Pancreas (tissue), 10 donors: ENCODE measurements at places on chromosomes 7 and 10. TPM values are rescaled to one million over a fixed set of nuclear protein-coding genes. Genes with fewer than 3 reads are reported as not detected.
A peak's percentile ranks its signal among the peaks of the same experiment; 100 is the strongest.

DNA sequence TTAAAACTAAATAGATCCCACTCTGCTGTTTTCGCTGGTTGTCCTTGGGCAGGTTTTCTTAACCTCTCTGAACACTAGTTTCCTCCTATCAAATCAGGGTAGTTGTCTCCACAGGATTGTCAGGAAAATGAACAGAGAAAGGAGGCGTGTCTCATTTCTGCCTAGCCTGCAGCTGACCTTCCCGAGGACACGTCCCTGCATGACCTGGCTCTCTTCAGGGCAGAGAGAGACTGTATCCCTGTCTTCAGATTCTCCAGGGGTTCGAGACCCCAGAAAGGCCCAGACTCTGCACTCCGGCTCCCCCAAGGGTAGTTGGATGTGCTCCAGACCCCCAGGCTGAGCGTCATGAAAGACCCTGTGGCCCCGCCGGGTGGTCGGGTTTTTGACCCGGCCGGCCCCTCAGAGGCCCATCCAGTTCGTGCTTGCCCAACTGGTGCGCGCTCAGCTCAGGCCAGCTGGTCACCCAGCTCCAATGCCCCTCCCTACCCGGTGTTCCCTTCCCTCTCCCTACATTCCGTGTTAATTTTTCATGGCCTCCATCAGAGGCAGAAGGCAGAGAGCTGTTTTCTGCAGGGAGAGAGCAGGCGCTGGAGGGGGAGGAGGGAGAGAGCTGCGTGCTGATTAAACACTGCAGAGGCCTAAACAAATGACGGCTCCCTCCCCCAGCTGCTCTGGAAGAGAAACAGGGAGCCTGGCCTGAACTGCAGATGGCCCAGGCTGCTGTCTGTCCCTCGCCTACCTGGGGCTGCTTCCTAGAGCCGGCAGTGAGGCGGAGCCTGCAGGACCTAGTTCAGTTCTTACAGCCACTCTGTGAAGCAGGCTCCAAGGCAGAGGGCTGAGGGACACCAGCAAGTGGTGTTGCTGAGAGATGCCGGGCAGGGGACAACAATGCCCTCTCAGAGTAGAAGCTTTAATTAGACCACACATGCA lies 86.2 kb upstream of the PPIF start:
- DNase-seq: peak; percentile 44

DNA sequence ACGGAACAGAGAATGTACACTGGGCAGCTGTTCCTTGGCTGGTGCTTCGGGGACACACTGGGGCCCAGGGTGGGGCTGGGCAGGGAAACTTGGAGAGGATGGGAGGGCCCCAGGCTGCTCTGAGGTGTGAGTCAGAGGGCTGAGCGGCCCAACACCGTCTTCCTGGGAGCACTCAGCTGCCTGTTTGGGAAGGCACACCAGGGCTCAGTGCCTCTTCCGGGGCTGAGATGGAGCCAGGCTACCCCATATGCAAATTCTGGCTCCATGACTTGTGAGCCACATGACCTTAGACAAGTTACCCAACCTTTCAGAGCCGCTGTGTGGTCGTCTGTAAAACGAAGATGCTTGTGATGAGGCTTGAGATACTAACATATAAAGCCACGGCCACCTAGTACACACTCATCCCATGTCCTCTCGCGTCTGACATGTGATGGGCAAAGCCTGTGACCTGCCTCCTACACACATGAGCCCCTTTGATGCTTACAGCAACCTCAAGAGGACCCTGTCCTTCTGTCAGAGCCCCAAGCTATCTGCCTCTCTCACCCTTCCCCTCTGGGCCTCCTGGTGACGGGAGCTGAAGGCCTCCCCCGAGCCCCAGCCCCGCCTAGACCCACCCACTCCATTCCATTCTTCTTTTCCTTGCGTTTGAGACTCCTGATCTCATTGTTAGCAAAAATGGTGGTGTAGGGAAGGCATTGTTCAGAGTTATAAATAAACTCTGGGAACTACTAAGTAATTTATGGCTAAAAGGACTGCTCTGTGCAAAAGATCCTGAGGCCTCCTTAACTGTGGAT lies 26.1 kb downstream of the KLRG2 start:
- DNase-seq: no peak

GRCh38 chr7:154638286-154638685 lies 364.6 kb downstream of the PAXIP1 start:
- no peak for DNase-seq

NUDT1 gene
- total RNA-seq: 5.2 TPM

DNA sequence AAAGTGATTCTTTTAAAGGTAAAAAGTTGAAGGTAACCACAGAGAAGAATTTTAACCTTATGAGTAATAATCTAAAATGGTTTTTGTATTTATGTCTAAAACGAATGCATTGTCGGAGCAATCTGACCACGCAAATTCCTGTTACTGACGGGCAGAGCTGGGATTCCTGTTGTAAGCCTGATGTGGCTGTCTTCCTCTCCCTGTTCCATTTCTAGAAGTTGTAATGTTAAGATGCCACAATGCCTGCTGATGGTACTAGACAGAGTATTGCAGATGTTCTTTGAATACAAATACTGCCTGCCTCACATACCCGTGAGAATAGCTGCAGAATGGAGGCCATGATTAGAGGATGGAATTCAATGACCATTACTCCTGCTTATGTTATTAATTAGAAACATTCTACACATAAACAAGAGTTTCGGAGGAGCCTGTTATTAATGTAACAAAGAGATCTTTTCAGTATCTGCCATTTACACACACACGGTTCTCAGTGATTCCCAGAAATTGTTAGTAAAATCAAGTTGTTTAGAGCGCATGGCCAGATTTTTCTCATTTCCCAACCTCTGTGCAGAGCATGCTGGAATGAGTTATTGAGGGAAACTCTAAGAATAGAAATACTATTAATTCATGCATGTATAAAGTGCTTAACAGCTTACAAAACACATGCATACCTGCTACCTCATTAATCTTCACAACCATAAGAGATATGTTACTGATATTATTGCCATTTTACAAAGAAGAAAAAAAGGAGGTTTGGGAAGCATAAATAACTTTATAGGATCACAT lies 196.8 kb downstream of the PTN start:
- DNase-seq: no peak

DNA sequence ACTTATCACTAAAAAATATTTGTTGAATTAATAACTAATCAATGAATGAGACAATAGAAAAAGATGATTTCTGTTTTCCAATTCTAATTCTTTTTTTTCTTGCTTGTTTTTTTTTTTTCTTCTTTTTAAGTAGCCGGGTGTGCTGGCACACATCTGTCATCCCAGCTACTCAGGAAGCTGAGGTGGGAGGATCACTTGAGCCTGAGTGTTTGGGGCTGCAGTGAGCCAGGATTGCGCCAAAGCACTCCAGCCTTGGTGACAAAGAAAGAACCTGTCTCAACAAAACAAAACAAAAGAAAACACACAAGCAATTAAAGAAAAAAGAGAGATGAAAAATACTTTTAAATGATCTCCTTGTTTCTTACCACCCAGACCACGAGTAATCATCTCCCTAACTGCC lies 1109.3 kb downstream of the REEP3 start:
- DNase-seq: no peak

- no peak for DNase-seq
Measured at GRCh38 chr7:149741629-149742028, 31.8 kb downstream of the ZNF467 start.

- DNase-seq: no peak
Measured at GRCh38 chr7:105346593-105347322, 42.0 kb downstream of the SRPK2 start.

C10orf95 gene
- 0.40 TPM for total RNA-seq

DNA sequence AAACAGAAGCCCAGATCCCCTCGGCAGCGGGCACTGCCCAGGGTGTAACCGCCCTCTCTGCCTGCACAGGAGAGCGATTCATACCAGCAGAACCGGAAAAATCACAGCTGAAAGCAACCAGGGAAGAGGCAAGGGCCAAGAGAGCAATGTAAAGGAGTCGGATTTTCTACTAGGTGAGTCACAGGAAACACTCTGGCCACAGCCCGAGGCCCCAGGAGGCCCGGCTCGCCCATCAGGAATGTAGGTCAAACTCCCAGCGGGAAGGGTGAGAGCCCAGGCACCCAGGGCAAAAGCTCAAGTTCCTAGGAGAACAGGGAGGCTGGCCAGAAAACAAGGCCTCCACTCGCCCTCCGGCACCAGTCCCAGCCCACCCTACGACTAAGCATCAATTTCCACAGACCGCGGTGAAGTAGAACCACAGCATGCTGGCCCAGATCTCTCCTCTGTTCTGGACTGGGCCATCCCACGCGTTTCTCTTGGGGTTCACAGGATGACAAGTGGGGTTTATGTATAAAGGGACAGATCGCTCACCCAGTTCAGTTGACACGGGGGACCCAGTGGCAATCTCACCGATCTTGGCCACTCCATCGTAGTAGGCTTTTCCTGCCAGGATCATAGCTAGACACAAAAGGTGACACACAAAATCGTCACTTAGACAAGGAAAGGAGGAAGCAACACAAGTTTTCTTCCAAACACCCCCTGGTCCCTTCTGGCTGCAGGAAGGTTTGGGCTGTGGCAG lies 46.2 kb downstream of the BAIAP2L1 start:
- no peak for DNase-seq

DNA sequence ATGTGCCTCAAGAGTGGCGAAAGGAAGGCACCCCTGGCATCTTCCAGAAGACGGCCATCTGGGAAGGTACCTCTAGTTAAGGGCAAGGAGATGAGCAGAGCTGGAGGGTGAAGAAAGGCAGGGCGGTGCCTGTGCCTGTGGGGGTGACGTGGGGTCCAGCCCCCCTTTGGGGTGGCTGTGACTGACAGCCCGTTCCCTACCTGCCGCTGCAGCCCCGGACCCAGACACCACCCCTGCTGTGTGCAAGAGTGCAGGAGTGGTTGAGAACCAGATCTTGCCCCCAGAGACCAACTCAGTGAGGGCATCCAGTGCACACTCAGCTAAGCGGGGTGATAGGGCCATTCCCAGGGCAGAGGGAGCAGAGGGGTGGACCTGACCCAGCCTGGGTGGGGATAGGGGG lies 4.3 kb upstream of the MUC17 start:
- no peak for DNase-seq

MSS51 gene
- 0.28 TPM for total RNA-seq

OPALIN gene
- total RNA-seq: not detected

GRCh38 chr7:26284995-26285632 lies 6.5 kb upstream of the SNX10 start:
- DNase-seq: no peak

GRCh38 chr10:104807581-104808310 lies 166.7 kb downstream of the SORCS3 start:
- no peak for DNase-seq

SPDYE8 gene
- not detected for total RNA-seq

- DNase-seq: peak; percentile 51
Measured at GRCh38 chr10:44386546-44387052, 1.7 kb upstream of the CXCL12 start.

DNA sequence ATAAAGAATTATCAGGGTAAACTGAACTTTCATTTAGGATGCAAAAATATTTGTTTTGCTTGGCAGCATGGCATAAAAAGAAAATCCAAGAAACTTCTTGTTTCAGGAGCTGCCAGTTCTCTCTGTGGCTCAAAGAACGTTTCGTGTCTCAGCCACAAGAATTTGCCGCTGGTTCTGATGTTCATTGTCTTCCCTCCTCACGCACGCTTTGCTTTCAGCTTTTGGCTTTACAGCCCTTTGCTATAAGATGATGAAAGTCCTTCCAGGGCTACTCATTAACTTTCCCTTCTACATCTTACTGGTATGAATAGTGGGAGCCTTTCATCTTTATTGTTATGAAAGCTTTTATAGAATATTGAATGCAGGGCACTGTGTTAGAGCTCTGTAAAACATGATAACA lies 124.7 kb downstream of the BICC1 start:
- no peak for DNase-seq

DNA sequence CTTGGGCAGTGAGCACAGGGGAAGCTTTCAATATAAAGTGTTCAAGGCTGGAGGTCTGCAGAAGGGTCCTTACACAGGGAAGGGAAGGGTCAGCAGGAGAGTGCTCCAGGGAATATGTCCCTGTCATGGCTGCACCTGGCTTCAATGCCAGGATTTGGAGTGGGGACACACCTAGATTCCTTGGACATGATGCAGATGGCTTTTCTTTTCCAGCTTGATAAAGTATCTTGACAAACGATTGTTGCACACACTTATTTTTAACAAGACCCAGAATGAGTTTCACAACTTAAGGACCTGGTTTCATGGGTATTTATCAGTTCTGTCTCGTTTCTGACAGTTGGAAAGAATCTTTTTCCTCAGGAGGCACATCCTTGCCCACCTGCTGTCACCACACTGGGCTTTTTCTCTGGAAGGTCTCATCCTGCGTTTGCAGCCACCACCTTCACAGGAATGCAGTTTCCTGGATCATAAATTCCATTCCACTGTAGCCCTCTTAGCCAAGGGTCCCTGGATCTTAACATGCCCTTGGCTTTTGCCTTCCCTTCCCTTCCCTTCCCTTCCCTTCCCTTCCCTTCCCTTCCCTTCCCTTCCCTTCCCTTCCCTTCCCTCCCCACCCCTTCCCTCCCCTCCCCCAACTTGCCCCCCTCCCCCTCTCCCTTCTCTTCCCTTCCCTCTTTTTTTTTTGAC lies 21.7 kb downstream of the SRRM3 start:
- no peak for DNase-seq

CUBN gene
- 0.47 TPM for total RNA-seq

GRCh38 chr7:92837000-92837749 lies 802 bp upstream of the CDK6 start:
- no peak for DNase-seq

TSPAN14 gene
- 28.5 TPM for total RNA-seq

DNA sequence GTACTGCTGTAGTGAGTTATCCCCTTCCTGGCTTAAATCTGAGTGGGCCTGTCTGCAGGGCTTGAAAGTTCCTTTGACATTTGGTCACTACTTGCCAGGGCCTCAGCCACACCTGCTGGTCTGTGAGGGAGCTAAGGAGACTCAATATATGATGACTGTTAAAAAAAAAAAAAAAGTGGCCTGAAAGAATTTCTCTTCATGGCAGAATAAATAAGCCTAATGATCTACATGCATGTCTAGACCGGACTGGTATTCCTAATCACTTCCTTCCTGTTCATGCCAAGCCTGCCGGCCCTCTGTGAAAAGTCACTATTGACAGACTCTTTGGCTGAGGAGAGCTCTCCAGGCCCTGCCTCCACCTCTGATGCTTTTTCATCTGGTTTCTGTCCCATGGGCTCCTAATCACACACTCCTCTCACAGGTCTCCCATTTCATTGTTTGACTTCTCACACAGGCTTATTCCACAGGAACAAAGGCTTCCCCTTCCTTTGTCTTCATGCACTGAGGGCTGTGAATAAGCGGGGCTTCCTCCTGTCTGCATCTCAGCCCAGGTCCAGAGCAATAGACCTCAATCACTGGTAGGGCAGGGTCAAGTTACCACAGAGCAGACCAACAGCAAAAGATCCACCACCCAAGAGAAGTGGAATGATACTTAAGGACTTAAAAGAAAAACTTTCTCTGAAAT lies 99.1 kb upstream of the SEC61G start:
- no peak for DNase-seq

GRCh38 chr7:134941185-134941900 lies 45.0 kb upstream of the AGBL3 start:
- DNase-seq: no peak

DNA sequence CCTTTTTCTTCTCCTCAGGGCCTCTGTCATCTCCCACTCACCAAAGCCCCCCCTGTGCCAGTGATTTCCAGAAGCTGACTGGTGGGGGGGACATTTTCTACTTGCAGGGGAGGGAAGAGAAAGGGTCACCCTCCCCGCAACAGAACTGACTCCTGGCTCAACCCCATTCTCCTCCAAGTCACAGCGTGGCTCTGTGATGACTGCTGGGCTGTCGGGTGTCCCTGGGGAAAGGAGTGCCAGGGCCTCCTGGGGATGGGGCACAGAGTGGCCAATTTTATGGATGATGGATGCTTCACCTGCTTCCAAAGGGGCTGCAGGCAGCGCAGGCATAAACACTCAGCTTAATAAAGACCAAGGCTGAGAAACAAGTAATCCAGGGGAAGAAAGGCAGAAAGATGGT lies 523.0 kb downstream of the PTPRN2 start:
- no peak for DNase-seq

GRCh38 chr10:59905731-59906416 lies 482 bp downstream of the CCDC6 start:
- DNase-seq: no peak
